ENCODE measurements at places on chromosomes 7 and 10.

DNA sequence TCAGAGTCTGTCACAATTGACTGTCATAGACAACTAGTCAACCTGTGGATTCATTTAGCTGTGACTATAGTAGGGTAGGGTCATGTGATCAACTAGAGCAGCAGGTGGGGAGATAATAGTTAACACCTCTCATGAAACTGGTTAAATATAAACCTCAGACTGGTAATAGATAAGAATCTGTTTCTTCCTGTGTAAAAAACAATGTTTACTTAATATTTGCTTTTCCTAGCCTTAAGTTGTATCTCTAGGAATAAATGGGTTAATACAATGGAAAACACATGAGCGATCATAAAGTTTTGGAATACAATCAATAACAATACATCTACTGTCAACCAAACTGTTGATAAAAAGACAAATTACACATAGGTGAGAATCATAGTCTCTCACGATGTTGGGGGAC, 43.4 kb upstream of the ITGB8 start:
- DNase-seq, result no peak

DNA sequence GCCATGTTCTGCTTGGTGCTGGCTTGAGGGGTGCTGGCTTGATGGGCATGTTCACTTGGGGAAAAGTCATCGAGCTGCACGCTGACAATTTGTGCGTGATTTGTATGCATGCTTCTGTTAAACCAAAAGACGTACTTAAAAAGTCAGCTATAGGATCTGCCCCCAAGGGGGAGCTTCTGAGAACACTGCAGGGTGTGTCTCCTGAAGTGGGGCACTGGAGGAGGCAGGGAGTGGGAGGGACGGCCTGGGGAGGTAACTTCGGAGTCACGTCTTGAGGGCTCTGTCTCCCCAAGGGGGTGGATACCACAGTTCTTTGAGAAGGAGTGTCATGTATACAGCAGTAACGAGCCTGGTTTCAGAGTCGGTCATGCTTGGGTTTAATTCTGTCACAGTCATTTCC, 406.5 kb downstream of the PLXNA4 start:
- DNase-seq, result no peak

GRCh38 chr10:94571528-94571927, 25.9 kb downstream of the HELLS start:
- DNase-seq, result peak; percentile 52

DNA sequence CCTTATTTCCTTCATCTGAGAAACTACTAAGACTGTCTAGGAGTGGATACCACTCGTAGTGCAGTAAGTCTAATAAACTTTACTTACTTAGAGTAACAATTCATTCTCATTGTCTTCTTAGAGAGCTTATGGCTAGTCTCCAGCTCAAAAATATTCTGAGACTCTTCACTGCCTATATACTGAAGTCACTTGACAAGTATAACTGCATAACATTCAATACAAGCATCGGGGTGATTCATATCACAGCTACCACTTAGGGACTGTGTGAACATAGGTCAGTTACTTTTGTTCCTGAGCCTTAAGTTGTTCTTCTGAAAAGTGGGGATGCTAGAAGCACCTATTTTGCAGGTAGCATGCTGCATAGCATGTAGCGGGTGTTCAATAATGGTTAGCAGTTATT, 111.0 kb downstream of the HTR7 start:
- DNase-seq, result no peak

DNA sequence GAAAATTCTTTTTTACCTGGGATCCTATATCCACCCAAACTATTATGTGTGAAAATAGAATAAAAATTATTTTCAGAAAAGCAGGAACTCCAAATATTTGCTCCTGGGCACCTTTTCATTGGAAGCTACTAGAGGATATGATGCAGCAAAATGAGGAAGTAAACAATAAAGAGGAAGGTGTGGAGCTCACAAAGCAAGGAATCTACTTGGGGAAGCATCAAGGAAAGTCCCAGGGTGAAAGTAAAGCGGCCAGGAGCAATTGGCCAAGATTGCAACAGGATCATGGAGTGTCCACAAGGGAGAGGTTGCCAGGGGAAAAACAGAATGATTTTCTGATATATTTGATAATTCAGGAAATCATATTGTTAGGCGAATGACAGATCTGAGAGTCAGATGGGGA, 80.8 kb downstream of the CARD11 start:
- no peak for DNase-seq

- DNase-seq, result no peak
These were observed 175.5 kb downstream of the RNF216 start for GRCh38 chr7:5605775-5606634.

DNA sequence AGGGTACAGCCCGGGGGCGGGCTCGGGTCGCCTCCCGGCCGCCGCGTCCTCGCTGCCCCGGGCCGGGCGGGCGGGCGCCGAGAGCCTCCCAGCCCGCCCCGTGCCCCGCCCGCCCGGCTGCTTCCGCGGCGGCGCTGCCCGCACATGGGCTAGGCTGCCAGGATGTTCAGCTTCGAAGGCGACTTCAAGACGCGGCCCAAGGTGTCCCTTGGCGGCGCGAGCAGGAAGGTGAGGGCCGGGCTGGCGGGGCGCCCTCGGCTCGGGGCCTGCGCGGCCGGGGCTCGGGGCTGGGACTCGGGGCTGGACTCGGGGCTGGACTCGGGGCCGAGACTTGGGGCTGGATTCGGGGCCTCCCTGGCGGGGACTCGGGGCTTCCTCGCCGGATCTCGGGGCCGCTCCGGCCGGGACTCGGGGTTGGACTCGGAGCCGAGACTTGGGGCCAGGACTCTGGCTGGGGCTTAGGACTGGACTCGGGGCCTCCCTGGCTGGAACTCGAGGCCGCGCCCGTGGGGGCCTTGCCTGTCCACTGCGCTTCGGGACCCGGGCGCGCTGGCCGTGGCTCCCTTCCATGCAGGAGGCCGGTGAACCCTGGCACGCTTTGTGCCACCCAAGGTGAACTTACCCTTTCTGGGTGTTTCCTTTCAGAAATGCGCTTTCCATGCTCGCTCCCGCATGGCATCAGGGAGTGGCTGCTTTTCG, 534 bp downstream of the UBE3C start:
- no peak for DNase-seq

DNA sequence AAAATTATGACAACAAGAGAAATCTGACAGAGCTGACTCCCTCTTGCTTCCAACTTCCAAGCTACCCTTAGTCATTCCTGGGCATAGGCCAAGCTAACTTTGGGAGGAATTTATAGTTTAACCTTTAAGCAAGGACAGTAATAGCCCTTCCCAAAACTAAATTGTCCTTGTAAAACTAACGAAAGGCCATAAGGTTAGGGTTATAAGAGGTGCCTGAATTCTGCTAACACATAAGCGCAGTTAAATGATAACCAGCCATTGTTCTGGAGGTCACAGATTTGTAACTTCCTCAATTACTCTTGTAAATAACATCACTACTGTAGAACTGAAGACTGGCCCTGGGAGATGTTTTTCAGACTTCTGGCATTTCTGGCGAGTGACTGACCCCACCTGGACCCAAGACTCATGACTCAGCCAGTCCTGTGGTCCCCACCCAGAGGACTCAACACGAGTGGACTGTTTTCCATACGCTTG, 481.2 kb downstream of the KCNMA1 start:
- peak; percentile 76 for DNase-seq

All from EL (cell line).